Fibroblast of skin of right quadriceps (primary cell): ENCODE measurements at places on chromosomes 6 and 20.

GRCh38 chr20:51326201-51326819, 216.2 kb downstream of the NFATC2 start:
- DNase-seq: peak; percentile 42

- no peak for DNase-seq
Observed at GRCh38 chr6:2708456-2708855, 42.3 kb downstream of the MYLK4 start.

- peak; percentile 91 for DNase-seq
Observed at GRCh38 chr6:113558966-113559365, 298.2 kb upstream of the MARCKS start.

DNA sequence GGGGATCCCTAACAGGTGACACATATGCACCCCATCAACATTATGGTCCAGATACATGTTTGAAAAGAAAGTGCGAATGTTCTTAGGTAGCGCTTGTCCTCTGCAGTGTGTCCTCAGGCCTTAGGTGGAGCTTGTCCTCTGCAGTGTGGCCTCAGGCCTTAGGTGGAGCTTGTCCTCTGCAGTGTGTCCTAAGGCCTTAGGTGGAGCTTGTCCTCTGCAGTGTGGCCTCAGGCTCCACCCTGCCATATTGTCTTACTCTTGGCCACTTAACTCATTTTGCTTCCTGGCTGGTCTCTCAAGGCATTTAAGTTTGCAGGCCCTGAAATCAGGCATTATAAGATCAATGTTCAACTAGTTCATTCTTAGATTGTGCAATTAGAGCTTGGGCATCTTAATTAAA, 74.7 kb upstream of the SCP2D1 start:
- no peak for DNase-seq

DNA sequence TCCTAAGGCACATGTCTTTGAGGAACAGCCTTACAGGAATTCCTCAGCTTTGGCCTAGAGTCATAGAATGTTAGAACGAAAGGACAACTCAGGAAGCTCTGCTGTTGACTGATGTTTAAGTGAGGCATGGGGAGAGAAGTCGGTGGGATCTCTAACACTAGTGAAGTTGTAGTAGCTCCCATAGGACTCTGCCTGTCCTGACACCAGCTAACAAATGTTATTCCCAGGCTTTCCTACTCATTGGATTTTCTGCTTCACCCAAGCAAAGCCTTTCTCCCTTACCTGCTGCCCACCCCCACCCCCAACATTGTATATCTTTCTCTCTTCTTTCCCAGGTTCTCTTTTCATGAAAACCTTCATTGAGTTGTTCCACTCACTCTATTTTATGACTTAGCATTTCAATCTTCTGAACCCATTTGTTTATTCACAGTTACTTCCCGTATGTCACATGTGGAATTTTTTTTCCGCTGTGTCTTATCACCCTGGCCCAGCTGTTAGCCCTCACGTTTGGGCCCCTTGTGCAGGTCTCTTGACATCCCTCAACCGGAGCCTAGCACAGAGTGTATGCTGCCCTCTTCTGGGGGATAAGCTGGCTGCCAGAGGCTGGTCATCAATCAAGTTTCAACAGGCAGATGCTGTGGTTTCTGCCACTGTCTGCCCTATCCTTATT, 39.2 kb upstream of the RNF8 start:
- DNase-seq: peak; percentile 25

DNA sequence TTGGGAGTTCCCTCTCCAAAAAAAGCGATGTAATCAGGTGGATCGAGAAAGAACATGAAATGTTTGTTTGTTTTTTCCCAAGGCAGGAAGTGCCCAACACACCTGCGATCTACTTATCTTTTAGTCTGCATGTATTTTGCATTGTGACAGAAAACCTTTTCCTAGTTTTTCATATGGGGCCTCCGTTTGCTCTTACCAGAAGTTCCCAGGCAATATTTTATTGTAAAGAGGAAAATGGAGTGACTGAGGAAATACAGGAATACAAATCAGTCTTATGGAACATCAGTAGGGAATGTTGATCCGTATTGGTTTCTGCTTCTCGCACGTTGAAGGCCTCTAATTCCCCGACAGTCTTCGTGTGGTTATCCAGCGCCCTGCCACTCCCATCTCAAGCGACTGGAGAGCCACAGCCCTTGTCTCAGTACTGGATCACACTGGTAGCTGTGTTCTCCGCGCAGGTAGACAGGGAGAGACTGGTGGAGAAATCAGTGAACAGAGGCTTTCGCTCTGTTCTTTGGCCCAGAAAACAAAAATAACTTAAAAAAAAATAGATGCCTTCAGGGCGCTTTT, 107.4 kb downstream of the TRIM27 start:
- DNase-seq: no peak

DNA sequence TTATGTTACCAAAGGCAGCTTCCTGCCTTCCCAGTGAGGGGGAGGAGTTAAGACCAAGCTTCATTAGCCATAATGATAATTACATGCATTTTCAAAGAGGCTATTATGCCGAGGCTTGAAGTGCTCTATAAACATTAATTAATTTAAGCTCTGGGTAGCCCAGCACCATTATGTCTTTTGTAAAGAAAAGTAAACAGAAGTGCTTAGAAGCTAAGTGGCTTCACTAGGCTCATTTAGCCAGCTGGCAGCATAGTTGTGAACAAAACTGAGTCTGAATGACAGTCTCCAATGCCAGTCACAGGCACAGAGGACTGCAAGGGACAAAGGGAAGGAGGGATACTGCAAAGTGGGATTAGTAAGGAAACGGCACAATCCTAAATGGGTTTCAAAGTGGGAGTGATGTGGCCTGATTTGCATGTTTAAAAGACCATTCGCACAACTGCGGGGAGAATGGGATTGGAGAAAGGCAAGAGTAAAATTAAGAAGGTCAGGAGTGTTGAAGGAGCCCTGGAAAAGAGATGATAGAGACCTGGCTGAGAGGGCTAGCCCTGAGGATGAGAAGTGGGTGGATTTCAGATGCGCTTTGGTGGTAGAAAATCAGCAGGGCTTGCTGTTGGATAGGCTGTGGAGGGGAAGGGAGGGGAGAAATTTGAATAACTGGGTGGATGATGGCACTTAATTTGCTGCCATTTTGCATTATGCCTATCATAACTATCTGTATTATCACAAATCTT, 20.1 kb upstream of the ISM1 start:
- no peak for DNase-seq

- DNase-seq: no peak
Observed at GRCh38 chr6:79133173-79133572, 55.1 kb upstream of the PHIP start.

GRCh38 chr20:57904314-57905105, 194.7 kb upstream of the PMEPA1 start:
- no peak for DNase-seq
